ENCODE measurements at places on chromosomes 16 and 17. TPM values are rescaled to one million over a fixed set of nuclear protein-coding genes. Genes with fewer than 3 reads are reported as not detected.

DNA sequence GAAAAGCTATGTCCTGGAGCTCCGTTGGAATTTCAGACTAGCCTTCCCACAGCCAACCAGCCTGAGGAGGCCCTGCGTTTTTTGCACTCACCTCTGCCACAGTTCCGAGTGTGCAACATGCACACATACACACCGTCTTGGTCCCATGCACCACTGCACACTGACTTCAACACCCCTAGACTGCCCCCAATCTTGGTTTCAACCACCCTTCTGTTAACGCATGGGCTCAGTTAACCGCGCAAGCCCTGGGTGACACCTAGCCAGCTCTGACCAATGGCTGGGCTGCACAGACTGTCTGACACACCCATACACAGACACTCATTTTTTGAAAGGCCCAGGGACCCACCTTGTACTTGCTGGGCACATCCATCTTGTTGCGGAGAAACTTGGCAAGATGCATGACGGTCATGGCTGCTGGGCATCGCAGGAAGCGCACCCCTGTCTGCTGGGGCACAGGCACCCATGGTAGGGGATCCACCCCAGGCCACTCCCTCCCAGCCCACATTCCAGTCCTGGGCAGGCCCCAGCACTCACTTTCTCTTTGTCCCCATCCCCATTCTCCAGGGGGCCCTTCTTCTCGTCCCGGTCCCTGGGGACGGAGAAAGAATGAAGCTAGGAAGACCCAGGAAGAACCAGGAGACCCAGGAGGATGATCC lies 8.0 kb downstream of the CISD3 start:
- DNase-seq: no peak
- no peaks in the 10 kb centered on the region for H3K27me3 ChIP-seq
- no peak overlapping the region for H3K4me3 ChIP-seq
- H3K36me3 ChIP-seq: no peaks in the 10 kb centered on the region
- no peak overlapping the region for H3K27ac ChIP-seq

DNA sequence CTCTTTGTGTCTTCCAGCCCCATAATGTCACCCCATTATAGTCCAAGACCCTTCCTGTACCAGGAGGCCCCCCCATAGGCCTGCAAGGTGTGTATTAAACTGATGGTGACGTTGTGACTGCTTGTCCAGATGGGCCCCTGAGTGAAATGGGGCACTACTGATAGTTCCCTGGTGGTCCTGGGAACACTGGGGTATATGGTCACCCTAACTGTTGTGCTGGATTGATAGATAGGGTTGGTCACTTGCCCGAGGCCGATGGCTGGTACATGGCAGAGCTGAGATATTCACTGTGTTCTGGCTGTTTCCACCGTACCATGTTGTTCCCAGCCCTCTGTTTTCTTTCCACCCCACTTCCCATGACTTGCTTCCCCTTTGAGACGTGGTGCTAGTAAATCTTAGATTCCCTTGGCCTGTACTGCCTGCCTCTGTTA lies 4.3 kb downstream of the CNP start:
- DNase-seq: no peak
- no peak overlapping the region for H3K4me3 ChIP-seq
- H3K27me3 ChIP-seq: no peaks in the 10 kb centered on the region
- H3K27ac ChIP-seq: no peak overlapping the region
- no peaks in the 10 kb centered on the region for H3K36me3 ChIP-seq

- DNase-seq: no peak
- no peak overlapping the region for H3K27ac ChIP-seq
- H3K27me3 ChIP-seq: peaks cover 6% of the 10 kb centered on the region
- no peaks in the 10 kb centered on the region for H3K4me1 ChIP-seq
- no peak overlapping the region for H3K4me3 ChIP-seq
Measured at GRCh38 chr16:22814711-22815105, 746 bp downstream of the HS3ST2 start.

CHST4 gene
- 1.1 TPM for total RNA-seq

NOXO1 gene
- total RNA-seq: 4.0 TPM

TBC1D3 gene
- not detected for total RNA-seq

KRTAP9-2 gene
- total RNA-seq: not detected
